Right cardiac atrium (tissue), 5 donors: ENCODE measurements at places on chromosomes 7 and 10. TPM values are rescaled to one million over a fixed set of nuclear protein-coding genes. Genes with fewer than 3 reads are reported as not detected.

- DNase-seq: no peak
Observed at GRCh38 chr10:77349226-77349625, 288.4 kb downstream of the KCNMA1 start.

GRCh38 chr10:110863956-110864355 lies 7.8 kb upstream of the PDCD4 start:
- no peak for DNase-seq

DNA sequence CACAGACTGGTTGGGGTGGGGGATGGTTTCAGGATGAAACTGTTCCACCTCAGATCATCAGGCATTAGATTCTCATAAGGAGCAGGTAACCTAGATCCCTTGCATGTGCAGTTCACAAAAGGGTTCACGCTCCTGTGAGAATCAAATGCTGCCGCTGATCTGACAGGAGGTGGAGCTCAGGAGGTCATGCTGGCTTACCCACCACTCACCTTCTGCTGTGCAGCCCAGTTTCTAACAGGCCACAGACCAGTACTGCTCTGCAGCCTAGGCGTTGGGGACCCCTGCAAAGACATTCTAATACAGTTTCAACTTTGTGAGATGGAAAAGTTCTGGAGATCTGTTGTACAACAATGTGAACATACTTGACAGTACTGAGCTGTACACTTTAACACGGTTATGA lies 39.9 kb downstream of the STRA8 start:
- DNase-seq: no peak

DNA sequence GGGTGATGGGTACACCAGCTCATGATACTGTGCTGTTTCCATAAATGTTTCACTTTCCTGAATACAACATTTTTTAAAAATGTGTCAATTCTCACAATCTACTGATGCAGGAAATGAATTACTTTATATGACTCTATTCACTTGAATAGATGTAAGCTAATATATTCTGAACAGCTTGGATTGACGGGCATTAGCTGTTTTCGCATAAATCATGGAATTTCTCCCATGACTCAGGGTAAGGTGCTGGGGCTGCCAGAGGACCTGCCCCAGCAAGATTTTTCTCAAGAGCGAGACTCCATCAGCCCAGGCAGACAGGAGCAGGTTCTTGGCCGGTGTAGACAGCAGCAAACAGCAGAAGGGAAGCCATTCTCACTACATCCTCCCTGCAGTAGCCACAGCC lies 107.1 kb downstream of the PFKFB3 start:
- no peak for DNase-seq

The FUOM gene
- 25.0 TPM for total RNA-seq

DNA sequence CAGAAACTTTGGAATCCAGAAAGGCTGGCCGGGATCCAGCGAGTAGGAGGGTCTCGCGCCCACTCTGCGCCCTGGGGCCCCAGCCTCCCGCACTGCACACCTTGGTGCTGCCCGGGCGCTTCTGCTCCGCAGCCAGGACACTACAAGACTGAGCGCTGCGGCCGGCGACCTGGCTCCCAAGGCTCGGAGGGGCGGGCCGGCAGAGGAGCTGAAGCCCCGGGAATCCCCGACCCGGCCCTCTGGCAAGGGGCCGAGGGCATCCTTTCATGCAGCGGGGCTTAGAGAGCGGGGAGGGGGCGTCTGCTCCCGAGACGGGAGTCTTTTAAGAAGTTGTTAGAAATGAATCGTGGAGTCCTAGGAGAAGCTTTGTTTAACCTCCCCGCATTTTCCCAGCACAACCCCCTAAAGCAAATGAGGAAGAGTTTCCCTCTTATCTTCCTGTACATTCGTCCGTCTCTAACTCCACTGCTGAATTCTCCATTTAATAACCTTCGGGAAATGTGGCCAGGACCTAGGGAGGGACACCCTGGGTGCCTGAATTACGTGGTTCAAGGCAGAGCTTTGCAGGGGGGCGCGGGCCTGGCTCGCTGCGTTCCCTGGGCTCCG lies 1.1 kb downstream of the VWC2 start:
- DNase-seq: no peak
